ENCODE measurements at places on chromosomes 7 and 10. TPM values are rescaled to one million over a fixed set of nuclear protein-coding genes. Genes with fewer than 3 reads are reported as not detected.

The SPDYE11 gene
- total RNA-seq = not detected

The MYL10 gene
- not detected for total RNA-seq

The PCGF6 gene
- 5.4 TPM for total RNA-seq

The NPSR1 gene
- total RNA-seq = not detected

The TLX1 gene
- total RNA-seq = not detected

The RNF133 gene
- 0.41 TPM for total RNA-seq

The DOCK4 gene
- total RNA-seq = 15.2 TPM

The ANK3 gene
- 179 TPM for total RNA-seq

The CUBN gene
- 0.44 TPM for total RNA-seq

The REEP3 gene
- 18.2 TPM for total RNA-seq

The EN2 gene
- total RNA-seq = 0.11 TPM

The ZNF398 gene
- total RNA-seq = 7.1 TPM

The LCOR gene
- 18.9 TPM for total RNA-seq

DNA sequence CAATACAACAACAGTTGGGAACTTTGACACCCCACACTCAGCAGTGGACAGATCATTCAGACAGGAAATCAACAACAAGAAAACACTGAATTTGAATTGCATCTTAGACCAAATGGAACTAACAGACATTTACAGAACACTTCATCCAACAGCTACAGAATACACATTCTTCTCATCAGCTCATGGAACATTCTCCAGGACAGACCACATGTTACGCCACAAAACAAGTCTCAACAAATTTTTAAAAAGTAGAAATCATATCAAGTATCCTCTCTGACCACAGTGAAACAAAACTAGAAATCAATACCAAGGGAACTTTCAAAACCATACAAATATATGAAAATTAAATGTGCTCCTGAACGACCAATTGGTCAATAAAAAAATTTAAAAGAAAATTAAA is 212.3 kb downstream of the DNAJC1 start:
- no peak overlapping the region for H3K27ac ChIP-seq
- H3K27me3 ChIP-seq = no peaks in the 10 kb centered on the region
- no peaks in the 10 kb centered on the region for H3K4me1 ChIP-seq
- DNase-seq = no peak
- H3K4me3 ChIP-seq = no peak overlapping the region

GRCh38 chr10:119633538-119634218 is 17.5 kb upstream of the BAG3 start:
- no peak for DNase-seq
- H3K27me3 ChIP-seq = no peaks in the 10 kb centered on the region
- no peaks in the 10 kb centered on the region for H3K36me3 ChIP-seq
- no peak overlapping the region for H3K27ac ChIP-seq
- no peak overlapping the region for H3K4me3 ChIP-seq

DNA sequence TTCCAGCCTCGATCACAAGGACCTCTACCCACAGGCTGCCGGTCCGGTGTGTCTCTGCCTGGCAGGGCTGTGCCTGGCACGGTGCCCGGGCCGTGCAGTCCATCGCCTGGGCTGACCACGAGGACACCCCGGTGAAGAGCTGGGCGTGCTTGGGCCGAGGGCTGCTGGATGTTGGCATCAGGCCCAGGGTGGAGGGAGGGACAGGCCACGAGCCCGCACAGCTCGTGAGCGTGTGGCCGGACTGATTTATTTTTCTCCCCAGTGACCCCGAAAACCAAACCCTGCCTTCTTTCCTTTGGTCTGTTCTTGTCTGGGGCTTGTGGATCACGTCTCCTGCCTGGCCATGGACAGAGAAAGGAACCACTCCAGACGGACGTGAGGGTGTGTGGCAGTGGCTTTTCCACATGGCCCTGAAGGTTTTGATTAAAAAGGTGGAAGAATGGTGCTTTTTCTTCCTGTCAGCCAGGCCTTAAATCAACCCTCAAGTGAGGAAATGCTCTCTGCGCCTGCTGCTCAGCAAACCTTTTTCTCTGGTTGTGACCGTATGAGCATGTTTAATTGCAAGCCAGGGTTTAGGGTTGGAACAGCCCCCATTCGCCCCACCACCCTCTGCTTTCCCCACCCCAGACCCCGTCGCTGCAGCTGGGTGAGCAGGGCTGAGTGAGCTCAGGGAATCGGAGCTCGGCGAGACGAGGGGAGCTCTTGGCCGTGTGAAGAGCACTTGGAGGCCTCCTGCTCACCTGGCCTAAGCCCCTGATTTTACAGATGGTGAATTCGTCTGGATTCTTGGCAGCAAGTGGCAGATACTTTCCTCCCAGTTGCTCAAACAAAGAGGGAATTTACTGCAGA is 130.1 kb downstream of the RGS10 start:
- no peaks in the 10 kb centered on the region for H3K27me3 ChIP-seq
- peaks cover 99% of the 10 kb centered on the region for H3K4me1 ChIP-seq
- H3K27ac ChIP-seq = peak overlapping the region; percentile 89
- peak; percentile 83 for DNase-seq
- no peaks in the 10 kb centered on the region for H3K36me3 ChIP-seq

- no peak overlapping the region for H3K4me3 ChIP-seq
- no peaks in the 10 kb centered on the region for H3K36me3 ChIP-seq
- peaks cover 32% of the 10 kb centered on the region for H3K27me3 ChIP-seq
- no peaks in the 10 kb centered on the region for H3K4me1 ChIP-seq
Measured at GRCh38 chr10:2679646-2680045, 387.7 kb upstream of the PFKP start.

- H3K27ac ChIP-seq = peak overlapping the region; percentile 87
- H3K36me3 ChIP-seq = no peaks in the 10 kb centered on the region
- H3K27me3 ChIP-seq = no peaks in the 10 kb centered on the region
- peak overlapping the region; percentile 92 for H3K4me3 ChIP-seq
- peak; percentile 21 for DNase-seq
Measured at GRCh38 chr10:12350167-12350872, 973 bp downstream of the CAMK1D start.

DNA sequence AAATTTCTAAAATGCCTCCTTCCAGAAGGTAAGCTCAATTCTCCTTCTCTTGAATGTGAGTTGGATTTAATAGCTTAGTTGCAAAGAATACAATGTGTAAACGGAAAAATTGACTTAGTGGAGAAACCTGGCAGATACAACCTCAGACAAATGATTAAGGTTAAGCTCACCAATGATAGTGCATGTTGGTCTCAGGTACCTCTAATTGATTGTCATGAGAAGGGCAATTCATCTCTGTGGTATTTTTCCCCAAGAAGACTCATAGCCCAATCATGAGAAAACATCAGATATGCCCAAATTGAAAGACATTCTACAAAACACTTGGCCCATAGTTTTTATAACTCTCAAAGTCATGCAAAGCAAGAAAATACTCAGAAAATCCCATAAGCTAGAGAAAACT is 36.2 kb upstream of the TMEM106B start:
- peaks cover 11% of the 10 kb centered on the region for H3K27me3 ChIP-seq
- H3K4me1 ChIP-seq = no peaks in the 10 kb centered on the region
- H3K4me3 ChIP-seq = no peak overlapping the region
- no peak overlapping the region for H3K27ac ChIP-seq
- no peaks in the 10 kb centered on the region for H3K36me3 ChIP-seq
- DNase-seq = no peak

- H3K4me1 ChIP-seq = peaks cover 15% of the 10 kb centered on the region
- H3K27ac ChIP-seq = no peak overlapping the region
- no peaks in the 10 kb centered on the region for H3K27me3 ChIP-seq
- DNase-seq = no peak
- no peaks in the 10 kb centered on the region for H3K36me3 ChIP-seq
Measured at GRCh38 chr10:95835911-95836310, 71.9 kb upstream of the CC2D2B start.

DNA sequence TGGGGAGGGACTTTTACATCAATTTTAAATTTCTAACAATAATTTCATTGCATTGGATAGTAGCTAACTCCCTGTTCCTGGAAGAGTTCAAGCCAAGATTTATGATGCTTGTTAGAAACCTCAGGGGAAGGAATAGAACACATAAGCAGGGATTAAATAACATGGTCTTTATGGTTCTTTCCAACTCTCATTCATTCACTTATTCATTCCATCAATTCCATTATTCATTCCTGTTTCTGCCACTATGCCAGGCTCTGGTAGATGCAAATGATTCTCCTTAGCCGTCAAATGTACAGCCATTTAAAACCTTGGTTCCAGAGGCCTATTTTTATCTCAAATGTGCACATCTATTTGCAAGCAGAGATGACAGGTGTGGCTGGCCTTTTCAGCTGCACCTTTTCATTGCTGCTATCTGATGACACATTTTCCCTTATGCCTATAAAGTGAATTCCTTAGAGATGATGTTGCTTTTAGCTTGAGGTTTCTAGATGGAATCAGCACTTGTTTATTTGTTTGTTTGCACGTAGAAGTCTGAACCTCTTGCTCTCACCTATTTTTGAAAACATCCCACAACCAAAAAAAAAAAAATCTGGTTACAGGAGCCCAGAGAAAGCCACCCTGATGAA is 205.7 kb upstream of the IGFBP3 start:
- no peak for DNase-seq
- H3K4me3 ChIP-seq = no peak overlapping the region
- no peaks in the 10 kb centered on the region for H3K36me3 ChIP-seq
- H3K27me3 ChIP-seq = no peaks in the 10 kb centered on the region
- H3K27ac ChIP-seq = no peak overlapping the region
- peaks cover 3% of the 10 kb centered on the region for H3K4me1 ChIP-seq

GRCh38 chr10:34222359-34222758 is 592.7 kb downstream of the PARD3 start:
- H3K36me3 ChIP-seq = peaks cover 3% of the 10 kb centered on the region
- no peaks in the 10 kb centered on the region for H3K4me1 ChIP-seq

DNA sequence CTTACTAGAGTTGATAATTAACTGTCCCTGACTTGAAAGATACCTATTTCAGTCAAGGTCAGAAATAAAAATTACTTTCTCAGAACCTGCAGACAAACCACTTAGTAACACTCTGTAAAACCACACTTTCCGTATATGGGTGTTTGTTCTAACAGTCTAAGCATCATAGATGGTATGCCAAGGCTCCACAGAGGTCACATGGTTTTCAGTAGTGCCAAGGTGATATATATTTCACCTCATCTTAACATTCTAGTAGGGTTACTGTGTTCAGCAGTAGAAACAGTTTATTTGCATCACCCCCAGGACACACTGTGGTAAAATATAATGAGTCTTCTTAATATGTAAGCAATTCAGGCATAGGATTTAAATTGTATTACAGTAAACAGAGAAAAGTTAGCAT is 61.5 kb downstream of the KCND2 start:
- H3K27me3 ChIP-seq = no peaks in the 10 kb centered on the region
- H3K27ac ChIP-seq = no peak overlapping the region
- H3K4me3 ChIP-seq = no peak overlapping the region
- no peaks in the 10 kb centered on the region for H3K4me1 ChIP-seq
- DNase-seq = no peak

DNA sequence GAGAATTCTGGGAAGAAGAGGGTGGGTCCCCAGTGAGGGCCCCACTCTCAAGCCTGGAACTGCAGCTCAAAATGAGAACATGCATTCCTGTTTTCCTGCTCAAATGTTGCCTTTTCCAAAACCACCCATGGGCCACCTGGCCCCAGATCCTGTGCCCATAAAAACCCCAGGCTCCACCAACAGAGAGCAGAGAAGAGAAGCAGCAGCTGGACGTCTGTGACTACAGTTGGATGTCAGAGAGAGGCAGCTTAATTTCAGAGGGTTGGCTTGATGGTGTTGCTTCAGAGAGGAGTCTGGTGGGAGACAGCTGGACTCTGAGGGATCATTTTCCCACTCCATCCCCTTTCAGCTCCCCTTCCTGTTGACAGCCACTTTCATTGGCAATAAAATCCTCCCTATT is 256.4 kb downstream of the FZD1 start:
- no peak overlapping the region for H3K27ac ChIP-seq
- DNase-seq = no peak
- H3K27me3 ChIP-seq = no peaks in the 10 kb centered on the region
- no peaks in the 10 kb centered on the region for H3K36me3 ChIP-seq

- peak; percentile 6 for DNase-seq
- H3K36me3 ChIP-seq = no peaks in the 10 kb centered on the region
- no peak overlapping the region for H3K27ac ChIP-seq
- H3K4me3 ChIP-seq = no peak overlapping the region
- peaks cover 13% of the 10 kb centered on the region for H3K27me3 ChIP-seq
- peaks cover 21% of the 10 kb centered on the region for H3K4me1 ChIP-seq
Measured at GRCh38 chr7:927031-927671, 27.3 kb downstream of the ADAP1 start.

- no peak for DNase-seq
- peaks cover 15% of the 10 kb centered on the region for H3K4me1 ChIP-seq
- H3K4me3 ChIP-seq = peak overlapping the region; percentile 52
Measured at GRCh38 chr10:119687192-119688032, 36.2 kb downstream of the BAG3 start.

DNA sequence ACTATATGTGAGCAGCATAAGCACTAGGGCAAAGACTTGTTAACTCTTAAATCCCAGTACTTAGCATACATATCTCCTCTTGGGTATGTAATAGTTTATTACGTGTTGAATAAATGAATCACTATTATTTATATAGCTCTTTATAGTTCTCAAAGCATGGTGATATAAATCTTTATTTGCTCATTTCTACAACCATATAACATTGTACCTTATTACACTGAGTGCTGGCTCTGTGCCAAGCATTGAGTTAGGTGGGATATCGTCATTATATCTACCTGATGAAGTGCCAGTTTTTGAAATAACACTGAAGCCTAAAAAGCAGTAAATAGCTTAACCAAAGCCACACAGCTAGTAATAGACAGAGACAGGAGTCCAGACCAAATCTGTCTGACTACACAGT is 27.9 kb downstream of the AHR start:
- H3K27ac ChIP-seq = no peak overlapping the region
- H3K4me1 ChIP-seq = peaks cover 35% of the 10 kb centered on the region
- DNase-seq = no peak
- H3K4me3 ChIP-seq = no peak overlapping the region

- peaks cover 49% of the 10 kb centered on the region for H3K4me1 ChIP-seq
- H3K36me3 ChIP-seq = no peaks in the 10 kb centered on the region
- peak overlapping the region; percentile 98 for H3K27ac ChIP-seq
- no peak for DNase-seq
- H3K27me3 ChIP-seq = no peaks in the 10 kb centered on the region
- peak overlapping the region; percentile 94 for H3K4me3 ChIP-seq
Measured at GRCh38 chr7:112449353-112449752, 907 bp upstream of the IFRD1 start.

GRCh38 chr7:16084875-16085274 is 336.5 kb downstream of the CRPPA start:
- no peak overlapping the region for H3K4me3 ChIP-seq
- no peak for DNase-seq
- peak overlapping the region; percentile 59 for H3K27ac ChIP-seq
- no peaks in the 10 kb centered on the region for H3K36me3 ChIP-seq
- no peaks in the 10 kb centered on the region for H3K4me1 ChIP-seq
- H3K27me3 ChIP-seq = no peaks in the 10 kb centered on the region

- H3K27ac ChIP-seq = peak overlapping the region; percentile 82
- H3K36me3 ChIP-seq = no peaks in the 10 kb centered on the region
- H3K4me3 ChIP-seq = no peak overlapping the region
- peaks cover 41% of the 10 kb centered on the region for H3K4me1 ChIP-seq
Measured at GRCh38 chr10:4943821-4944220, 19.4 kb upstream of the AKR1C1 start.

DNA sequence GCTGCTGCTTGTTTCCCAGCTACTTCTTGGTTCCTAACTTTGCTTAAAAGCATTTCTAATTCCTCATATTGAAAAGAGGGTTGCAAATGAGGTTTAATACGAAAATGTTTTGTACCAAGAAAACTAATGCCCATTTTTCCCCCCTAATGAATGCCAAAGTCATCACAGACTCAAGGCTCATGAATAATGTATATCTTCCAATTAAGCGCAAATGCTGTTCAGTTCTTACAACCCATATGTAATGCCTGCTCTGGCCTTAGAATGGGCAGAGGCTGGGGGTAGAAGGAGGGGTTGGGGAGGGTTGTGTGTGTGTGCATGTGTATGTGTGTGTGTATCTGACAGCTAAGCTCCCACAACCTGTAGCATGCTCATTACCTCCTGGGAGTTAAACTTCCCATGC is 901.7 kb downstream of the KCNMA1 start:
- DNase-seq = no peak
- no peaks in the 10 kb centered on the region for H3K36me3 ChIP-seq
- H3K4me1 ChIP-seq = no peaks in the 10 kb centered on the region
- H3K27me3 ChIP-seq = no peaks in the 10 kb centered on the region

Measured in left ventricle myocardium inferior (tissue), 1 donor.